NCI-H1092 treated with DMSO at 0.1 percent for 48 hours (cell line): ENCODE measurements at places on chromosomes 4 and X.

GRCh38 chrX:68720851-68721250 is 73.4 kb downstream of the STARD8 start:
- no peak for DNase-seq

- DNase-seq: no peak
Observed at GRCh38 chr4:37562592-37562991, 123.6 kb downstream of the RELL1 start.

- no peak for DNase-seq
Observed at GRCh38 chr4:171710743-171711142, 102.5 kb upstream of the GALNTL6 start.

- DNase-seq: no peak
Observed at GRCh38 chr4:183940864-183941263, 35.8 kb downstream of the STOX2 start.

- DNase-seq: no peak
Observed at GRCh38 chr4:70759126-70759525, 37.4 kb downstream of the RUFY3 start.

GRCh38 chr4:110631584-110632505 is 9.0 kb upstream of the PITX2 start:
- no peak for DNase-seq

DNA sequence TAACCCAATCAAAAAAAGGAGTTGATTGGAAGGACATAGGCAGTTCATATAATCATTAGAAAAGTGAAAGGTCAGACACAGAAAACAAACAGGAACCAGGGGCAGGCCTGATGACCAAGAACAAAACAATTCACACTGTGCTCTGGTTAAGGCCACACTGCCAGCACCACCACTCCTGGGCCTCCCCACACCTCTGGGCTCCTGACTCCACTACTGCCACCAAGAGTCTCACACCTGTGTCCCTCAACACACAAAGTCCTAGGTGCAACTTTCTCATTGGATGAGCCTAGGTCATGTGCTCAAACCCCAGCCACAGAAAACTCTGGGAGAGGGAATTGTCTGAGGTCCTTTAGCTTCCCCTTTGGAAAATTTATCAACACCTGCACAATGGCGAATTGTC is 11.1 kb upstream of the FAM9C start:
- no peak for DNase-seq

GRCh38 chrX:1249101-1249887 is 19.3 kb upstream of the CSF2RA start:
- DNase-seq: no peak

DNA sequence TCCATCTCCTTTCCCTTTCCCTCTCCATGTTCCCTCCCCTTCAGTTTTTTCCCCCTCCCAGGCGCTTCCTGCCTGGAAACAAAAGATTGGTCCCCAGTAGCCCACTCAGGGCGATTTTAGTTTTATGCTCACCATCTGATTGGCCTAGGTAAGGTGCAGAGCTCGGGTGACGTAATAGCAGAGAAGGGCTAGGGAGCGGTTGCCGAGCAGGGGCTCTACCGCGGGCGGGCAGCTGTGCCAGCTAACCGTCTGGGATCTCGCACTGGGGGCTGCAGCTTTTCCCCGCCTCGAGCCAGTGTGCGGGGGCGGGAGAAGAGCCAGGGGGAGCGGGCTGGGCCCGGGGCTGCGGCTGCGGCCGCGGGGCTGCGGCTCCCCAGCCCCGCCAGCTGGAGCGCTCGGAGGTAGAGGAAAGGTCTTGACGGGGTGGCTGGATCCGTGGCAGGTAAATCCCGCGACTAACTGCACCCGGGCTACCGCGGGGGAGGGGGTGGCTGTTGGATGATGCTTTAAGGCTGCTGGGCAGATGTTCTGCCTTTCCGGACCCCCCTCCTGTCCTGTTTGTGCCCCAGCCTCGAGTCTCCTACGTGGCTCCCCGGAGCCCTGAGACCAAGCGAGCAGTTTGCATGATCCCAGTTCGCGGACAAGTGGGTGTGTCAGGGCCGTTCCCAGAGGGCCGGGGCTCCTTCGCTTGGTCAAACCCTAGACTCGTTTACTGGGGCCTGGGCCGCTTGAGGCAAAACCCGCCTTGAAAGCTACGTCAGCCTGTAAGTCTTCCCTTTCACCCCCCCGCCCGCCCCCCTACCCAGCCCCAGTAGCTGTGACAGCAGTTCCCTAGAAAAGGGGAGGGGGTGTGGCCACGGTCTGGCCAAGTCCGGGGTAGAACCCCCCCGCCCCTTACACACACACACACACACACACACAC is at the start of gene PAK3:
TSS of gene PAK3 (plus strand) at position 218 of the 922 bp plus-strand sequence. CDS start 26,913 bp downstream, outside the sequence.
- peak; percentile 88 for DNase-seq

DNA sequence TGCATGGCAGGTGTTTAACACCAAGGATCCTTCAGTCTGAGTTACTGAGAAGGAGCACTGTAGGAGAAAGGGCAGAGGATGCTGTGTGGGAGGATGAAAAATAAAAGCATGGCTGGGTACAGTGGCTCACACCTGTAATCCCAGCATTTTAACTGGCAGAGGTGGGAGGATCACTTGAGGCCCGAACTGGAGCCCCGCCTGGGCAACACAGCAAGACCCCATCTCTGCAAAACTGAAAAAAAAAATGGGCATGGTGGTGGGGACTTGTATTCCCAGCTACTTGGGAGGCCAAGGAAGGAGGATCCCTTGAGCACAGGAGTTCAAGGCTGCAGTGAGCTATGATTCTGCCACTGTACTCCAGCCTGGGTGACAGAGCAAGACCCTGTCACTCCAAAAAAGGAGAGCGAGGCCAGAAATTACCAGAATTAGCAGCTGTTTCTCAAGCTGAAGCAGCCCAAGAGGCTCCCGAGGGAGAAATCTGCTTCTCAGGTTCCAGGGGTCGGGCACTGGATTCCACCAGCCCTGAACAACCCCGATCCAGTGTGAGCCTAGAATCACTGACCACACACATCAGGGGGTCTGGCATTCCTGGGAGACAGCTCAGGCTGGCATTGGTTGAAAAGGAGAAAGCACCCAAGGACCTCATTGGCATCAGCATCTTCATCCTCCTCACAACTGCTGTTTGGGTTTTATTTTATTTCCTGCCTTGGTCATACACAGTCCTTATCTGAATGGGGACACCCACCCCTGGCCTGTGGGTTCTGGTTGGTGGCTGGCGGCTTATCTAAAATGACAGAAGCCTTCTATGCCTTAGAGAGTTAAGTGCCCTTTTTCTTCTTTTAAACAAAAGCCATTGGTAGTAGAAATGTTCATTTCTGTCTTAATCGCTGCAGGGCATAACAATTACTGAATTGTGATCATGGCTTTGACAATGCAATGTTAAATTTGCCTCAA is 66.3 kb upstream of the TRIM2 start:
- DNase-seq: no peak

DNA sequence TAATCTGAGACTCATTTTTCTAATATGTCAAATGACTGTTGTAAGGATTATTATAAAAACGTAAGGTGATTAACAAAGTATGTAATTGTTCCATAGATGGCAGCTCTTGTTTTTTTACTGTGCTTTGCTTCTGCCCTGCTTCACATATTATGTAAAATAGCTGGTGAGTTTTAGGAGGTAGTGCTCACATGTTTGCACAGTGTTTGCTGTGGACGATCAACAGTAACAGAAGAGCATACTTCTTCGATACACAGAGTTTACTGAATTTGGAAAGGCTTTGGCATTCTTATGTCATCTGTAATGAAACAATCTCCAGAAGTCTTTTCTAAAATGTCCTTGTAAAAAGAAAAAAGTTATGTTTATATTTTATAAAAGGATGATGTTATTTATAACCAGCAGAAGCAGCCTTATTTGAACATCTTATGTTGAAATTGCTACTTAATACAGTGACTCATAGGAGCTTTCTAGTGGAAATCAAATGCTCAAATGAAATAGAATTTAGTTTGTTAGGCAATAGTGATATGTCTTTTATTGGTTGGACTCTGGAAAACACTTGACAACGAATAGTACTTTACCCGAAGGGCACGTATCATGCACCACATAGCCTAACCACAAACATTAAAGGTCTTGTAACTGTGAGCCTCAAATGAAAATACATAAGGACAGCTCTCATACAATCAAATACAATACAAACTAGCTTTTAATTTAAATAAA is 1.9 kb upstream of the MTTP start:
- no peak for DNase-seq

GRCh38 chrX:116111934-116112595 is 58.5 kb upstream of the AGTR2 start:
- no peak for DNase-seq

DNA sequence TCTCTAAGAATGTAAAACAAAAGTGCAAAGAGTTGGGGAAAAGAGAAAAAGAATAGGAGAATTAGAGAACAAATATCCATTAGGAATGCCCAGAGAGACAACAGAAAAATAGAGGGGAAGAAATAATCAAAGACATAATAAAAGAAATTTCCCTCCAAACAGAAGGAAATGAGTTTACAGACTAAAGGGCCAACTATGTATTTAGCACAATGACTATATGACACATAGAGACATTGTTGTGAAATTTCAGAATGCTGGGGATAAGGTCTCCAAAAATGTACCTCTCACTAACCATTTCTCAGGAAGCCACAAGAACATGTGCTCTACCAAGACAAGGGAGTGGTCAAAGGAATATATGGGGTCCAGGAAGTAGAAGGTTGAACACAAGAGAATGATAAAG is 121.0 kb upstream of the ACSL4 start:
- DNase-seq: no peak

DNA sequence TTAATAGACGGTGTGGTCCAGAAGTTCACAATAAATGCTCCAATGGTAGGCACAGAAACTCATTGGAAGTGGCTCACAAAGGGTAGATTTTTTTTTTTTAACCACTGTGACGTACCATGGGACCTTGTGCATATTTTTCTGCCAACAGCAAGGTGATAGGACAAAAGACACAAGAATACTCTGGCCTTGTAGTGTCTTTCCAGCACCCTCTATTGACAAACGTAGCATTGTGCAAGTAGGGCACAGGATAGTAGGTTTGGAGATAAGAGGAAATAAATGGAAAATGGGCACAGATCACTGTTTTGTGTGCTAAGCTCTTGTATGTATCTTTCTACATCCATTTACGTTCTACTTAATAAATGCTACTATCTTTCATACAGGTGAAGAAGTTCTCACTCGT is 2054.9 kb downstream of the PCDH7 start:
- DNase-seq: peak; percentile 13

DNA sequence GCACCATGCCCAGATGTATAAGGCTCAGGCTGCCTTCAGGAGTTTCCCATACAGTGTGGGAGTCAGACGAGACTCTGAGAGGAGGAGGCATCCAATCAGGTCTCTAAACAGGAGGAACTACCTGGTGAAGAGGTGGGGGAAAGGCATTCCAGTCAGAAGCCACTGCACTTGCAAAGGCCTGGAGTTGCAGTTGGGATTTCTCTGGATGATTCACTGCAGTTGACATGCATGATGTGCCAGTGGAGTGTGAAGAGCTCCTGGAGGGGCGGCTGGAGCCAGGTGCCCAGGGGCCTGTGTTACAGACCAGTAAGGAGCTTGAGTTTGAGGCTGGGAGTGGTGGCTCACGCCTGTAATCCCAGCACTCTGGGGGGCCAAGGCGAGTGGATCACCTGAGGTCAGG is 339.1 kb downstream of the ARHGAP10 start:
- DNase-seq: no peak

- no peak for DNase-seq
Observed at GRCh38 chrX:11535156-11535919, 130.4 kb downstream of the ARHGAP6 start.

GRCh38 chrX:37830371-37830770 is 17.0 kb downstream of the DYNLT3 start:
- no peak for DNase-seq

DNA sequence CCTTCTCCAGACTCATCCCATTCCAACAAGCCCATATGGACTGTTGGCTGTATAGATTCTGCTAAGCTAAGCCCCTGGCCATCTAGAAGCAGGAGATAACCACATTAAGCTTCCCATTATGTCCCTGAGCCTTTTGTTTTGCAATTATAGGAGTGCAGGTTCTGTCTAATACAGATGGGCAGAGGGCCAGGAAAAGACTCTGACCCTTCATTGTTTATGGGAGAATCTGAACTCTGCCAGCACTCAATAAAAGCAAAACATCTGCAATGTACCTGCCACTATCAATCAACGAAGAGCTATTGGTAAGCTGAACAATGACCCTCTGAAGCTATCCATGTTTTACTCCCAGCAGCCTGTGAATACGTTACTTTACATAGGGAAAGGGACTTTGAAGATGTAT is 207.3 kb upstream of the CLNK start:
- DNase-seq: peak; percentile 52

GRCh38 chr4:45502471-45502870 is 621.4 kb downstream of the GABRG1 start:
- no peak for DNase-seq

GRCh38 chr4:149187726-149188125 is 627.9 kb downstream of the IQCM start:
- DNase-seq: no peak

DNA sequence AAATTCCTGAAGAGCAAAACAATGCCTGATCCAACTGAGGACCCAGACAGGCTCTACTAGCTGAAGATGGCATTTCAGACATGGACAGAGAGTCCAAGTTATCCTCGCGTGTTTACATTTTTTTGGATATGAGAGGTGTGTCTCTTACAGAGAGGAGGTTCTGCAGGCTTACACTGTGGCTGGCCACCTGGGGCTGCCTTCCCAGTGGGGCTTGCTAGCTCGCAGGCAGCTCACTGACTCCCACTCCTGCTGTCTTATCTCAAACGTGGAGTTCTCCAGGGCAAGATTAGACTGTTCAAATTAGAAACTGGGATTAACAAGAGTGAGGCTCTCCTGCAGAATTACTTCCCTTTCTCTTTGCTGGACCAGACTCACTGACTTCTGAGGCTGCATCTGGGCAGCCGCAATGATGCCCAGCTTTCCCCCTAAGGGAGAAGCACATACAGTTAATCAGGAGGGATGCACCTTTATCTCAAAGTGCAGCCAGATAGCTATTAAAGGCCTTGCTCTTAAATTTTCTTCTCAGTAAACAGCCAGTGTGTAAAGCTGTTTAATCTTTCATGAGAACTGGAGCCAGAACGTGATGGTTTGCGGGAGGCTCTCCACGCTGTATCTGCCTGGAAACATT is 123.0 kb downstream of the ENPP6 start:
- no peak for DNase-seq

GRCh38 chr4:184269879-184270430 is 52.3 kb upstream of the ENPP6 start:
- no peak for DNase-seq

GRCh38 chr4:30720021-30720660 is at the start of gene PCDH7:
PCDH7 (plus strand) TSS chr4:30720369; CDS start chr4:30721423, 1,054 bp downstream.
- peak; percentile 36 for DNase-seq

- DNase-seq: no peak
Observed at GRCh38 chr4:12221031-12221430, 792.3 kb upstream of the HS3ST1 start.

DNA sequence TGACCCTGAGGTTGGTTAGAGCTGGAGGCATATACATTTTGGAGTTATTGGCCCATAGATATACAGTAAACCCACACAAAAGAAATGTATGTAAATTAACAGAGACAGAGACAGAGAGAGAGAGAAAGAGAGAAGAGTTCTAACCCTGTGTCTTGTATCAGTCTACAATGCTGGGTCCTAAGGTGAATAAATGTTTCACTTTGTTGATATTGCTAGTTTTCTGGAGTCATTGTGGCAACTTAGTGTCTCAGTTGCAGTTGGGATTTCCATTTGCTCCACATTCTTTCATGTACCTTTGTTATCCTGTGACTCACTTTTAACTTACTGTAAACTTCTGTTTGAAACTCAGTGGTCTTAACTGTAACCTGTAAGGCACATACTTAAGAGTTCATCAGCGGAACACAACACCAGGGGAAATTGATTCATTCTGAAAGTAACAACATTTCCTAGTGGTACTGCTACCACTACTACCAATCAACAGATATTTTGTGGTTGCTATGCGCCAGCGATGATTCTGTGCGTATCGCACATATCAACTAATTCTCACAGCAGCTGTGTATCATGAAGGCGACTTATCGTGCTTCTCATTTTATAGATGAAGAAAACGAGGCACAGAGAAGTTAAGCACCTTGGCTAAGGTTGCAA is 38.5 kb upstream of the ETDA start:
- DNase-seq: no peak
